ENCODE measurements at places on chromosomes 1 and 21.

GRCh38 chr21:32137266-32137665, 141.6 kb downstream of the MIS18A start:
- no peak for DNase-seq

DNA sequence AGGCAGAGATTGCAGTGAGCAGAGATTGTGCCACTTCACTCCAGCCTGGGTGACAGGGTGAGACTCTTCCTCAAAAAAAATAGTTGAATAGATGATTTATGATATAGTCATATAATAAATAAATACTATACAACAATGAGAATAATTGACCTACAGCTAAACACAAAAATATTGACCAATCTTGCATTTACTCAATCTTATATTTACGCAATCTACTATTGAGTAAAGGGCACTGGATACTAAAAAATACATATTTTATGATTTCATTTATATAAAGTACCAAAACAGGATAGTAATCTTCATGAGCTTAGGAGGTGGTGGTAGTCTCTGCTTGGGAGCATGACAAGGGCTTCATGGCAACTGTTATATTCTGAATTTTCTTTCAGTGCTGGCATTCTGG, 19.1 kb upstream of the GBP3 start:
- no peak for DNase-seq

DNA sequence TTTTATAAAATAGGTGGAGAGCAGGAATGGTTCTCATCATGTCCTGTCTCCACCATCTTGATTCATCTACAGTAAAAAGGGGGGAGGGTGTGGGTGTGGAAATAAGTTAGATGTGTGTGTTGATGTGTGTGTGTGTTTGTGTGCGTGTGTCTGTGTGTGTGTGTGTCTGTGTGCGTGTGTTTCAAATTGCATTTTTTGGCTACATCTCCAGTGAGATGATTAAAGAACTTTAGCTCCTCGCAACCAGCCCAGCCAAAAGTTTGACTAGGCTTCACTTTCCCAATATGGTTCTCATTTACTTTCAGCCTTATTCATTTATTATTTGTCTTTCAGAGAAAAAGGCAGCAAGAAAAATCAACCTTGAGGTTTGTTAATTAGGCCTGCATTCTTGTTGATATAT, 14.7 kb upstream of the HAO2 start:
- no peak for DNase-seq

GRCh38 chr1:90501281-90501680, 215.8 kb downstream of the BARHL2 start:
- no peak for DNase-seq

GRCh38 chr1:41101950-41102607, 80.6 kb upstream of the SLFNL1 start:
- DNase-seq: peak; percentile 86

- no peak for DNase-seq
These were observed 779 bp upstream of the DEGS1 start for GRCh38 chr1:224182057-224182865.
